ENCODE measurements at places on chromosomes 13 and 19.
A peak's percentile ranks its signal among the peaks of the same experiment; 100 is the strongest.

DNA sequence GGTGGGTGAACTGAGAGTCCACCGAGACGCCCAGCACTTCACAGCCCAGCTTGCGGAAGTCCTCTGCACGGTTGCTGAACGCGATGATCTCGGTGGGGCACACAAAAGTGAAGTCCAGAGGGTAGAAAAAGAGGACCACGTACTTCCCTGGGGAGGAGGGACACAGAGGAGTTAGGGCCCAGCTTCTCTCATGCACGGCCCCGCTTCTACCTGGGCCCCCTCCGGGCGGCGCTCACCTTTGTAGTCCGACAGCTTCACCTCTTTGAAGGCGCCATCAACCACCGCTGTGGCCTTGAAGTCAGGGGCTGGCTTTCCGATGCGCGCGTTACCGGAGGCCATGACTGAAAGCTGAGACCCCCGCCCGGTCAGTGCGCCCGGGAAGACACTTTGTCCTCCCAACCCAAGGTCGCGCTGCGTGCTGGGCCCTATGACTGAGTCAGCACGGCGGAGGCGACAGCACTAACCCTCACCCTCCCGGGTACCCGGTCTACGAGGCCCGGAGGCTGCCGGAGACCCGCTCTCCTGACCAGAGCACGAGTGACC lies 606 bp downstream of the PRDX2 start:
- no peak for DNase-seq
- peaks cover 5% of the 10 kb centered on the region for H3K4me1 ChIP-seq
- H3K27ac ChIP-seq = no peak overlapping the region

- H3K27ac ChIP-seq = no peak overlapping the region
- peak; percentile 49 for DNase-seq
- no peaks in the 10 kb centered on the region for H3K4me1 ChIP-seq
Measured at GRCh38 chr19:28466107-28467045, 746.6 kb downstream of the UQCRFS1 start.

DNA sequence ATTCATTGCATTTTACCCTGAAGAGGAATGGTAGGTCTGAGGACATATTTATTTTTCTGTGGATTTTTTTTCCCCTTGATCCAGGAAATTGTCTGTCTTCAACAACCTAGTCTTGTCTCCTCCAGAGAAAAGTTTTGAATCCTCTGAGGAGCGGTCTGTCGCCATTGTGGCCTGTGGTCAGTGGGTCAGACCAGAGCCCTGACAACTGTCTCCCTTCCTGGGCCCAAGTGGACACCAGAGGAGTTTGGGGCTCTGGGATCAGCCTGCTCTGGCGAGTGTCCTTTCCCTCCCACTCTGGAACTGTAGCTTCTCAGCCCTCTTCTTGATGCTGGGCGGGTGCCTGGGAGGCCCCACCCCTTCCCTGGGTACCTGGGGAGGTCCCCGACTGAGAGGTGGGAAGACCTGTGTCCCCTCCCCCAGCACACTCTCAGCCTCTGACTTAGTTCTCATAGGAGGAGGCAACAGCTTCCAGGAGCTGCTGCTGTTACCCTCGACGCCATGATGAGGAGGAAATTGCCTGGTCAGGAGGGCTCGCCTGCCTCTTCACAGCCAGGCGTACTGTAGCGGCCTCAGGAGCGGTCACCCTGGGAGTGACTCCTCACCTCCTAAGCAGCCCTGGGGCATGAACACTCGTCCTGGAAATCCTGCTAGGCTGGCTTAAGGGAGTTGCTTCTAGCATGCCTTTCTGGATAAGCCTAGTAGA lies 110.3 kb downstream of the GGACT start:
- H3K36me3 ChIP-seq = no peaks in the 10 kb centered on the region
- DNase-seq = no peak
- no peak overlapping the region for H3K4me3 ChIP-seq
- no peak overlapping the region for H3K27ac ChIP-seq

GRCh38 chr13:99626461-99627082 lies 125.3 kb downstream of the TM9SF2 start:
- no peak for DNase-seq
- H3K36me3 ChIP-seq = no peaks in the 10 kb centered on the region

- DNase-seq = no peak
- no peaks in the 10 kb centered on the region for H3K36me3 ChIP-seq
- 0 out of 2 replicates have a peak, but pooled peaks cover 2% of the 10 kb centered on the region for H3K4me1 ChIP-seq
- peak overlapping the region; percentile 27 for H3K4me3 ChIP-seq
- H3K27me3 ChIP-seq = no peaks in the 10 kb centered on the region
Measured at GRCh38 chr19:4327877-4328242, 10.8 kb downstream of the STAP2 start.

GRCh38 chr13:80161219-80161618 lies 179.7 kb downstream of the SPRY2 start:
- no peaks in the 10 kb centered on the region for H3K4me1 ChIP-seq
- DNase-seq = no peak
- no peaks in the 10 kb centered on the region for H3K27me3 ChIP-seq
- H3K4me3 ChIP-seq = no peak overlapping the region
- H3K27ac ChIP-seq = no peak overlapping the region

DNA sequence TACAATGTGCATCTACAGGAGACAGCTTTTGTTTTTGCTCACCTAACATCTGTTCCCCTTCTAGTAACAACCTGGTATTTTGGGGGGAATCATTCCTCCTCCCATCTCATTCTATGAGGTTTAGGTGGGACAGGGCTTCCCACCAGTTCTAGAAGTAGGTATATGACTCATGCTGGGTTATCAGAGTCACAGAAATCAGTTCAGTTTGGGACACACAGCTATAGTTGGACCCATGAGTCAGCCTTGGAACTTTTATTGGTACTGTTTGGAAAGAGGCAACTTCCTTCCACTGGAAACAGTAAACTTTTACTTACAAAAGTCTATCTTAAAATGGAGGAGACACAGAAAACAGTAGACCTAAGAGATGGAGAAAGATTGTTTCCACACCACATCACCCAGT lies 185.5 kb downstream of the DNAJC3 start:
- peaks cover 8% of the 10 kb centered on the region for H3K36me3 ChIP-seq
- no peak overlapping the region for H3K4me3 ChIP-seq
- H3K27ac ChIP-seq = no peak overlapping the region

- no peak overlapping the region for H3K4me3 ChIP-seq
- peaks cover 84% of the 10 kb centered on the region for H3K36me3 ChIP-seq
Measured at GRCh38 chr19:19655051-19655594, 8.4 kb downstream of the ATP13A1 start.

DNA sequence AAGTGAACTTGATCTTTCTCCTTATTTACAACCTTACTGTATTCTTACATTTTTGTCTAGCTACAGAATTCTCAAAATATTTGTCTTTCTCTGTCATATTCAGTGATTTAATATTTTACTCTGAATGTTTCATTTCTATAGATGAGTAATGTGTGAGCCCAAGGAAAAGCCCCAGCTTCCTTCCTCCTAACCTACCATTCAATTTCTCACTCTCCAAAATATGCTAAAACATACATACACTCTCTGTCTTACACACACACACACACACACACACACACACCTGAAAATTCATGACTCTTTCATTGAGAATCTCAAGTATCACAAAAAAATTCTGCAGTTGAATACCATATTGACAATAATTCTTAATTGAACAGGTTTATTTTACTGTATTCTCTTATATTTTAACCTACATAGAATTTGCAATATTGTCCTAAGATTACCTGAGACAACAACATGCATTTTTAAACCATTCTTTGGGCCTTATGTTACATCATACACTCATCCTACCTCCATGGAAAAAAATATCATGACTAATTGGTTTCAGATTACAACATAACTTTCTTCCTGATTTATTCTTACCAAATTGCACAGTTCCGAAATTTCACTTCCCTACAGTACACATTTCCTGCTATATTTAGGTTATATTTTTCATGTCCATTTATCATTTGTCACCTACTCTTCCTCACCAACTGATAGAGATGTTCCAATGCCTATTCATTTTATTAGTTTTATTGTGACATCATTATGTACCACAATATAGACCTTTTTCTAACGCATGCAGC lies 1965.6 kb upstream of the PCDH20 start:
- no peak for DNase-seq
- peaks cover 4% of the 10 kb centered on the region for H3K4me1 ChIP-seq
- no peaks in the 10 kb centered on the region for H3K36me3 ChIP-seq
- H3K4me3 ChIP-seq = no peak overlapping the region
- no peaks in the 10 kb centered on the region for H3K27me3 ChIP-seq

GRCh38 chr19:38642176-38642575 lies 5.3 kb upstream of the ACTN4 start:
- no peak overlapping the region for H3K4me3 ChIP-seq
- no peaks in the 10 kb centered on the region for H3K36me3 ChIP-seq
- H3K27ac ChIP-seq = no peak overlapping the region
- H3K4me1 ChIP-seq = no peaks in the 10 kb centered on the region

DNA sequence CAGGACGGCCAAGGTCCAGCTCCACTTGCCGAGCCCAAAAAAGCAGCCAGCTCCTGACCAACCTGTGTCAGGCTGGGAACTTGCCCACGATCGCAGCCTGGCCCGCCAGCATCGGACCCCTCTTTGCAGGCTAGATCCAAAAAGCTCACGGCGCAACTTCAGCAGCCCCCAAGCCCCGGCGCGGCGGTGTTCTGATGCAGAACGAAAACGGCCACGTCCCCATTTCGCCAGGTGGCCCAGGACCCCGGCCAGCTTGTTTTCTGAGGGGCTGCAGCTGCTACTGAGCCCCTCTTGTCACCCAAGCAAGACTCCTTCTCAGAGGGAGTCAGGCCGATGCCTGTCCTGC lies 1.3 kb downstream of the TMEM259 start:
- DNase-seq = no peak
- H3K27me3 ChIP-seq = no peaks in the 10 kb centered on the region
- peak overlapping the region; percentile 74 for H3K4me3 ChIP-seq
- no peak overlapping the region for H3K27ac ChIP-seq
- H3K36me3 ChIP-seq = peaks cover 2% of the 10 kb centered on the region

DNA sequence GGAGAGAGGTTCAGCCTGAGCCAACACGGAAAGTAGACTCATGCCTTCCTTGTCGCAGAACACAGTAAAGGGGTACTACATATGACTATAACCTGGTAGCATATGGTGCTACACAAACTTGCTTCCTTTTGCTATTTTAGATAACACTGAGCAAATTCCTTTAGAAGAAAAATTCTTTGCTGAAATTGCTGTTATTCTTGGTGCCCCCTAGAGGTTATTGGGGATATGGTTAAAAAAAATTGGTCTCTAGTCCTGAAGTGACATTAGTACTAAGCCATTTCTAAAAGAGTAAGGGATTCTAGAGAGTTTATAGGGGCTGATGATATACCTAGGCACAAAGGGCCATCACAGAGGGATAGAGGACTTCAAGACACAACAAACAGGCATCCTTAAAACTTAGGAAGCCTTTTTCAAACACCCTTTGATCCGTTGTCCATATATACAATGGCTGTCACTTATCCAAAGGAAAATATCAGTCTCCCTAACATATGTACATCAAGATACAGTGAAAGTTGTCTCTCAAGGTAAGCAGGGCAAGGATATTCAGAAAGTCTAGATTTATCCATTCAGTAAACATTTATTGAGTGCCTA lies 13.9 kb upstream of the HS6ST3 start:
- no peaks in the 10 kb centered on the region for H3K36me3 ChIP-seq
- H3K4me3 ChIP-seq = no peak overlapping the region
- H3K27me3 ChIP-seq = no peaks in the 10 kb centered on the region
- no peaks in the 10 kb centered on the region for H3K4me1 ChIP-seq

GRCh38 chr19:1291761-1292418 lies 6.2 kb downstream of the EFNA2 start:
- DNase-seq = no peak
- no peak overlapping the region for H3K4me3 ChIP-seq
- H3K36me3 ChIP-seq = no peaks in the 10 kb centered on the region
- H3K27me3 ChIP-seq = peaks cover 51% of the 10 kb centered on the region

- no peaks in the 10 kb centered on the region for H3K4me1 ChIP-seq
- H3K4me3 ChIP-seq = peak overlapping the region; percentile 24
- H3K36me3 ChIP-seq = no peaks in the 10 kb centered on the region
- H3K27me3 ChIP-seq = no peaks in the 10 kb centered on the region
- DNase-seq = no peak
- no peak overlapping the region for H3K27ac ChIP-seq
Measured at GRCh38 chr13:44386913-44387556, 13.4 kb downstream of the SERP2 start.

DNA sequence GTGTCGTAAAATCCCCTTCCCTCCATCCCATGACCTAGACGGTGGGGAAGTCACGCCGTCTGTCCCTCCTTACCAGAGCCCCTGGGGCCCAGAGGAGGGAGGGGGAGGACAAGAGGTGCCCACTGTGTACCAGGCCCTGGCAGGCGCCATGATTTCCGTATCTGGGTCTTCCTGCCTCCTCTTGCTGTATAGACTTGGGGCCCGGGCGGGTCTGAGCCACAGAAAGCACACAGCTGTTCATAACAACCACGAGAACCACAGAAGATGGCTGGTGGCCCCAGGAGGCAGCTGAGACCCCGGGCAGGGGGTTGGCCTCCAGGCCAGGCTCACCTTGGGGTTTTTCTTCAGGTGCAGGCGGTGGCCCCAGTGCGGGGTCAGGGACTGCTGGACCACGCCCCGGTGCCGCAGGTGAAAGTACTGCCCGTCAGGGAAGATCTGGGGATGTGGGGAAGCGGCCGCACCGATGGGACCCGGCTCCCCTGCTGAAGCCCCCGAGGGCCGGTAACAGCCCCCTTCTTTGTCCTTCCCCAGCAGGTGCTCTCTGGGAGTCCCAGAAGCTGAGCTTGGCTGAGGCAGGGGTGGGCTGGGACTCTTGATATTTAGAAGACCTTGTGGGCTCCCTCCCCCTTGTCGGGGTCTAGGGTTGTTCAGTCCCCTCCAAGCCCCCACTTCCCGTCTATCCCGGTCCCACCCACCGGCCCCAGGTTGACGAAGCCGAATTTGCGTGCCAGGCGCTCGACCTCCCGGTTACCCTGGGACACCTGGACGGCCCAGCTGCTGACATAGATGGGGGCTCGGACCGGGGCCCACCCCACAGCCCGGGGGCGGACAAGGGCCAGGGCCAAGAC lies 463 bp downstream of the PCSK4 start:
- no peaks in the 10 kb centered on the region for H3K27me3 ChIP-seq
- H3K4me3 ChIP-seq = peak overlapping the region; percentile 60
- peak overlapping the region; percentile 17 for H3K27ac ChIP-seq

DNA sequence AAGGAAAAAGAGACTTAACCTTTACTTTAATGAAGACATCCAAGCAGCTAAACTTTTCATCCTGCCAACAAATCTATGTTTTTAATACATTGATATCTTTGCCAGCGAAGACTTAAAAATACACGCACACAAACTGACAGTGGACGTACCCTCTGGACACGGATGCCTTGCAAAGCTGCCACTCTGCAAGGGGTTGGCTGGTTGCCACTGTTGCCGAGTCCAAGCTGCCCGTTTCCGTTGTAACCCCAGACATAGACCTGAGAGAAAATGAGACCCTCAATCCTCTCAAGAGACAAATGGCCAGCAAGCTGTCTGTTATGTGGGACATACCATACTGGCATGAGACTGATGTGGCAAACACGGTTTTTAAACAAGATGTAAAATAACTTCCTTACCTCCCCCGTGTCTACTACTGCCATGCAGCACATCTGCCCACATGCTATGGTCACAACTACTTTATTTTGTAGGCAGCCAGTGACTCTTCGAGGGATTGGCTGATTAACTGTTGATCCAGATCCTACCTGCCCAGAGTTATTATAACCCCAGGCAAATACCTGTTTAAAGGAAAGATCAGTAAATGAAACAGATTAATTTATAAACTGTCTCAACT lies 21.2 kb downstream of the RCBTB2 start:
- peaks cover 5% of the 10 kb centered on the region for H3K4me1 ChIP-seq
- H3K4me3 ChIP-seq = peak overlapping the region; percentile 37
- no peaks in the 10 kb centered on the region for H3K27me3 ChIP-seq

All from SJCRH30 (cell line).